ENCODE measurements at places on chromosomes 1 and 21.
A peak's percentile ranks its signal among the peaks of the same experiment; 100 is the strongest.

DNA sequence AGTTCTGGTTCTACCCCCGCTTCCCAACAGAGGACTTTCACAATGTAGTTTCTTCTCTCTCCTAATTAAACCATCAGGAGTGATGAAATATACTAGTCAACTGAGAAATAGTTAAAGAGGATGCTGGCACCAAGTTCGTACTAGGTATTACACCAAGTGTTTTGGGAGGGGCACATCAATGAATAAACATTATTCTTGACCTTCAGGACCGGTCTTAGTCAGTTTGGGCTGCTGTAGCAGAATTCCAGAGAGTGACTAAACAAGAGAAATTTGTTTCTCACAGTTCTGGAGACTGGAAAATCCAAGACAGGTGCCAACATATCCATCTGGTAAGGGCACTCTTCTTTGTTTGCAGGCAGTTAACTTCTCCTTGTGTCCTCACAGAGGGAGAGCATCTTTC lies 103.8 kb downstream of the SPATA17 start:
- DNase-seq, result no peak

DNA sequence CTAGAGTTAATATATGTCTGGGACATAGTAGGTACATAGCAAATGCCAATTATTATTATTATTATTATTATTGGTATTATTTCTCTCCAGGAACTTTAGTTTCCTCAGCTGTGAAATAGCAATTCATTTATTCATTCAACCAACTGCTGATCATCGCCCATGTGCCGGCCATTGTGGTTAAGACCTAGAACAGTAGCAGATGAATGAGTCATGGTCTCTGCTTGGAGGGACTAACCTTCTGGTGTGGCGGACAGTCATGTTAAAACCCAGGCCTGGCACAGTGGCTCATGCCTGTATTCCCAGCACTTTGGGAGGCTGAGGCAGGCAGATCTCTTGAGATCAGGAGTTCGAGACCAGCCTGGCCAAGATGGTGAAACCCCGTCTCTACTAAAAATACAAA lies 23.8 kb upstream of the LDLRAP1 start:
- DNase-seq, result no peak

DNA sequence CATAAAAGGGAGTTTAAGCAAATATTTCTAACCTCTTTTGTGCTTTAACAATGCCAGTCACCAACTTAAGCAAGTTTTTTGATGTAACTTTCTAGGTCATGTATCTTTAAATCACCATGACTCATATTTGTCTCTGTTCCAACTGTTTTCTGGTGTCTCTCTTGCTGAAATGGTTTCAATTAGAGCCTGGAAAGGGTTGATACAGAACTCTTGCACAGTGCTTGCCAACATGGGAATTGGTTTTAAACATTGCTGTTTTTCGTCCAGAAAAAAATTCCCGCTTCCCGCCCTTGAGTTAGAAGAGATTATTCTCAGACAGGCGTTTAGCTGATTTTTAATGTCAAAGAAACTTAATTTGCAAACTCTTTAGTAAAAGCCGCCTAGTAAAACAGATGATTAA lies 46.4 kb upstream of the SLC22A15 start:
- no peak for DNase-seq

DNA sequence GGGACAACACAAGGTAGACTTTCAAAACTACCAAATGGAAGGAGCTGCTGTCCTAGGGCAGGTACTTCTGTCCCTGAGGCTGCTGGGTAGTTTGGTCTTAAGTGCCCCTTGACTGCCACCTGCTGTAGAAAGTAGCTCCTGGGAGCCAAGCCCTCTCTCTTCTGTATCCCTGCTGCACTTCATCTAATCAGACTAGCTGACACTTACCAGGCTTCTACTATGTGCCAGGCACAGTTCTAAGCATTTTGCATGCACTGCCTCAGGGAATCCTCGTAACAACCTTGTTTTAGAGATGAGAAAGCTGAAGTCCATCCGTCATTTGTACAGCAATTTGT lies 15.9 kb upstream of the SRSF4 start:
- DNase-seq, result peak; percentile 44

DNA sequence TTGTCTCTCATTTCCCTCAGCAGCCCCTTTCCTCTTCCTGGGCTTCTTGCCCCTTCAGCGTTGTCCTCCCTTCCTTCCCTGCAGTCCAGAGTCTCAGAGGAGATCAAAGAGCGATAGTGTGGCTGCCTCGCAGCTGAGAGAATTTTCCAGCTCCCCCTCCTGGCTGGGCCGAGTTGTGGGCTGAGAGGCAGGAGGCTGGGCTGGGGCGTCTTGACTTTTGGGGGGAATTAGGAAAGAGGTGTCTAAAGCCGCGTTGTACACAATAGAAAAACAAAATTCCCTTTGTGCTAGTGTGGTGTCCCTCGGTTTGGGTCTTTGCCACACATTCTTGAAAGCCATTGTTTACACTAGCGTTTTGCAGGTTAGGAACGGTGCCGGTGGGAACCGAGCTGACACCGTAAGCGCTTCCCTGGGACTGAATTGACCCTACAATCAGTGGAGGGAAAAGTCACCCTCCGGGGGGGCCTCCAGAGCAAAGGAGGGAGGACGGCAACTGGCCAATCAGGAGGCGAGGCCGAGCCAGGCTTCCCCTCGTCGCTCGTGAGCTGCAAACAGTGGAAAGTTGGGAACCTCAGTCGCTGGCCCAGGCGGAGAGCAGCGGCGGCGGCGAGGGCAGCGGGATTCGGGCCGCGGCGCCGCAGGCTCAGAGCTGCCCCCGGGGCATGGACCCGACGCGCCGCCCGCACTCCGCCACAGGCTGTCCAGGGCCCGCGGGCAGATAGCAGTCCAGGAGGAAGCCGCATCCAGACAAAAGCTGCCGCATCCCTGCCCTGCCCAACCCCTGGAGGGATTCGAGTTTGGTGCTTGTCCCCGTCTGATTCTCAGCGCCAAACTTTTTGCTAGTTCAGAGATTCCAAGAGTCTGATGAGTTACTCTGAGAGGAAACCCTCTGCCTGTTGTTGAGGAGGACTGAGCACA lies at the start of gene HMCN1:
TSS of gene HMCN1 (plus strand) at position 574 of the 918 bp plus-strand sequence. CDS start 389 bp downstream, outside the sequence.
- DNase-seq, result peak; percentile 32

- DNase-seq, result no peak
Observed at GRCh38 chr1:162649583-162649982, 17.3 kb downstream of the DDR2 start.

GRCh38 chr1:6105763-6106162 lies 60.1 kb downstream of the KCNAB2 start:
- DNase-seq, result no peak

DNA sequence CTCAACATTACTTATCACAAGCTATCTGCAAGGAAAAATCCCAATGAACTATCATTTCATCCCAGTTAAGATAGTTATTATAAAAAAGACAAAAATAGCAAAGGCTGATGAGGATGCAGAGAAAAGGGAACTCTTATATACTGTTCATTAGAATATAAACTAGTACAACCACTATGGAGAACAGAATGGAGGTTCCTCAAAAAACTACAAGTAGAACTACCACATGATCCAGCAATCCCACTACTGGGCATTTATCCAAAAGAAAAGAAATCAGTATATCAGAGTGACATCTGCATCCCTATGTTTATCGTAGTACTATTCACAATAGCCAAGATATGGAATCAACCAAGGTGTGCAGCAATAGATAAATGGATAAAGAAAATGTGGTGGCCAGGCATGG lies 4.9 kb upstream of the C1orf185 start:
- DNase-seq, result no peak

GRCh38 chr1:206686478-206687249 lies 2.0 kb downstream of the MAPKAPK2 start:
- DNase-seq, result peak; percentile 20

GRCh38 chr1:233393926-233394680 lies 66.6 kb downstream of the MAP3K21 start:
- DNase-seq, result no peak

DNA sequence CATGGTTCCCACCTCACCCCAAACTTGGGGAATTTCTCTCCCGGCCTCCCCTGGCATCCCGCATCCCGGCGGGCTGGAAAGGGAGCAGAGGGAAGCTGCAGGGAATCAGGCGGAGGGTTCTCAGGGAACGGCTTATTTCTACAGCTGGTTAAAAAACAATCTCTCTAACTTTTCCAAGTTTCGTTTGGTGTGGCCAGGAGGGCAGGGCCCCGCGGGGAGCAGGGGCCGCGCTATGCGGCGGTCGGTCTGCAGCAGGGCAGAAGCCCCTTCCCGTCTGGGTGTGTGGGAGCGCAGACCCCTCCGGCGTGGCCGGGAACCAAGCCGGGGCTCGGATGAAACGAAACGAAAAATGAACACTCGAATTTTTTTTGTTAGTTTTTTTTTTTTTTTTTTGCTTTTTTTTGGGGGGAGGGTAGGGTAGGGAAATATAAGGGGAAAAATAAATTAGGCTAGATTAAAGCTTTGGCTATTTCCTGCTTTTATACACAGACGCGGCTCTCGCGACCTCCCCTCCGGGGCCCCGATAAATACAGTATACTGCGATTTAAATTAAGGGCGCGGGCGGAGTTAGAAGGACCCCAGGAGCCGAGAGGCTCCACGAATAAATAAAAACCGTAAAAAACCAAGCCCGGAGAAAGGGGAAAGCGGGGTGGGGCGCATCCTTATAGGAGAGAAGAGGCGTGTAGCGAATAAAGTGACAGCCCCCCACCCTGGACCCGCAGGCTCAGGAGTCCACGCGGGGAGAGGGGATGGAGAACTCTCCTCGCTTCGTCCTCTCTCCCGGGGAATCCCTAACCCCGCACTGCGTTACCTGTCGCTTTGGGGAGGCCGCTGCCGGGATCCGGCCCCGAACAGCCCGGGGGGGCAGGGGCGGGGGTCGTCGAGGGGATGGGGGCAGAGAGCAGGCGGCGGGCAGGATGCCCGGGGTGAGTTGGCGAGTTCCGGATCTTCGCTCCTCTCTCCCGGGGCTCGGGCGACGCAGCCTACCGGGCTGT lies 2.1 kb downstream of the POU3F1 start:
- DNase-seq, result no peak

GRCh38 chr1:77253211-77253610 lies 28.6 kb upstream of the AK5 start:
- DNase-seq, result no peak

DNA sequence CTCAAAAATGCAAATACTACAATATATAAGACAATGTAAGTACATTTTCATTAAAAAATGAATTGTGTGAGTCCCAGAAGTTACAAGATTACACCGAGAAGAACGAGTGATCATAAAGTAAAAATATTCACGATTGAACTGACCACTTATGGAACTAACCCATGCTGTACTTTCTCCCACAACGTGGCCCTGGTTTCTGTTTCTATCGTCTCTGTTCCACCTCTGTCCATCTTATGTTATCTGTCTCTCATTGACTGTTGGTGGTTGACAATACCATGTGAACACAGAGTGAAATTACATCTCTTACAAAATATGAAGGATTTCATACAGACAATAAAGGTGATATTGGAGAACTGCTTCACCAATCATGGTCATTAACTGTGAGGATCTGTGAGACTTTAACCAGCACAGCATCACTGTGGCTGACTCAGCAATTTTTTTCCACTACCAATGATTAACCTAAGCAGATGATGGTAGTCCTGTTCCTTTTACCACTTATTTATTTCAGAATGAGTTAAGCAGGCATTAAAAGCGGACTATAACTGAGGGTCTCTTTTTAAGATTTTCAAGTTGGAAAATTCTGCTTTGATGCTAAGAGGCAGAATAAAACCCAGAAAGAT lies 165.1 kb downstream of the TGFB2 start:
- no peak for DNase-seq

GRCh38 chr1:212970085-212970484 lies 19.7 kb downstream of the VASH2 start:
- no peak for DNase-seq

- no peak for DNase-seq
Observed at GRCh38 chr21:41808094-41808493, 41.2 kb upstream of the RIPK4 start.

DNA sequence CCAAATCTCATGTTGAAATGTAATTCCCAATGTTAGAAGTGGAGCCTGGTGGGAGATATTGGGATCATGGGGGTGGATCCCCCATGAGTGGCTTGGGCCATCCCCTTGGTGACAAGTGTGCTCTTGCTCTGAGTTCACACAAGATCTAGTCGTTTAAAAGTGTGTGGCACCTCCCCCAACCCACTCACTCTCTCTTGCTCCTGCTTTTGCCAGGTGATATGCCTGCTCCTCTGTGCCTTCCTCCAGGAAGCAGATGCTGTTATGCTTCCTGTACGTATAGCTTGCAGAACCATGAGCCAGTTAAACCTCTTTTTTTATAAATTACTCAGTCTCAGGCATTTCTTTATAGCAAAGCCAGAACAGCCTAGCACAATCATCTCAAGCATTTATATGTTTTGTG lies 23.0 kb upstream of the HSPA13 start:
- DNase-seq, result no peak

- no peak for DNase-seq
Observed at GRCh38 chr1:7422081-7422480, 349.0 kb upstream of the VAMP3 start.

DNA sequence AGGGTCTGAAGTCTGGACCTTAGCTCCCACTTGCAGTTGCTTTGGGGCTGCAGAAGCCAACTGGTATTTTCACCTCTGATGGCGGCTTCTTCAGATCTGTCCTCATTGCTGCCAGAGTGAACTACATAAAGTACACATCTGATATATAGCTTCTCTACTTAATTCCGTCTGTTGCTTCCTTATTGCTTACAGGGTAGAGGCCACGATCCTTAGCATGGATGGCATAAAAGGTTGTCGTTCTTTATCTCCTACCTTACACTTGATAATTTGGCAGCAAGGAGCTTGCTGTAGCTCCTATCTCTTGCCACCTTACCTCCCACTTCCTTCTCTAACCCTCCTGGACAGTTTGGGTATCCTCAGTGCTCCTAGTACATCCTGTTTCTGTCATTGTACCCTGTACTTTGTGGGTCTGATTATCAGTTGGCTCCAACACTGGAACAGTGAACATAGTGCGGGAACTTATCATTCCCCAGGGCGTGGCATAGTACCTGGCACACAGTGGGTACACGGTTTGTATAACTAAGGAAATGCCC lies 30.9 kb upstream of the NBL1 start:
- DNase-seq, result no peak

DNA sequence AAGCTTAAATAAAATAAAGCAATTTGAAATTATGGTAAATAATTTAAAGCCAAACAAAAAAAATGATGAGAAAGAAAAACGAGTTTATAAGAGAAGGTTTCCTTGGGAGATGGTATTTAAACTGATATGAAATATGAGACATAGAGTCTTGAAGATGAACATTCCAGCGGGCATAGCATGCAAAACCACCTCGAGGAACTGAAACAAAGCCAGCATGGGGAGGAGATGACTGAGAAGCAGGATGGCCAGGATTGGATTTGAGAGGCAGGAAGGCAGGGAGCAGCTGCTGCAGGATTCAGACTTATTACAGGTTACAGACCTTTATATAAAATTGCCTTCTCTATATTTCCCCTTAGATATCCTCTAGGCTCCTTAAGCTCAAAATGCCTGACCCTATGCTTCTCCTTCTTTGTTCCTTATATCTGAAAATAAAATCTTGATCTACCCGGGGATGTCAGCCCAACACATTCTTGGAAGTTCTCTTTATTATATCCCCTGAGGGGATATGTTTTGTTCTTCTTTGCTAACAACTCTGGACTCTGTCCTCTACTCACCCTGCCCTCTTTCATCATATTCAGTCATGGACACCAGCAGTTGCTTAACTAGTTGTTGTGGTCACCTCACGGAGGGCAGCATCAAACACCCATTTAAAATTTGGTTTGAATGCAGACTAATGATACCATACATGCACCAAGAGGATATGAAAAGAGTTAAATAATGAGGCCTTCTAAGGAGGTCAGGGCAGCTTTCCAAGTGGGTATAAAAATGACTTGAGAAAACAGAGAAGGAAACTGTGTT lies 719.1 kb upstream of the B3GALT2 start:
- no peak for DNase-seq

Measured in activated CD4-positive, alpha-beta T cell treated with anti-CD3 and anti-CD28 coated beads for 48 hours (primary cell).